ENCODE measurements at places on chromosomes 6 and 20.
A peak's percentile ranks its signal among the peaks of the same experiment; 100 is the strongest.

- no peak for DNase-seq
Observed at GRCh38 chr6:110075406-110075805, 97.3 kb downstream of the GPR6 start.

GRCh38 chr6:27617700-27618689 lies 145.1 kb upstream of the ZNF184 start:
- no peak for DNase-seq

DNA sequence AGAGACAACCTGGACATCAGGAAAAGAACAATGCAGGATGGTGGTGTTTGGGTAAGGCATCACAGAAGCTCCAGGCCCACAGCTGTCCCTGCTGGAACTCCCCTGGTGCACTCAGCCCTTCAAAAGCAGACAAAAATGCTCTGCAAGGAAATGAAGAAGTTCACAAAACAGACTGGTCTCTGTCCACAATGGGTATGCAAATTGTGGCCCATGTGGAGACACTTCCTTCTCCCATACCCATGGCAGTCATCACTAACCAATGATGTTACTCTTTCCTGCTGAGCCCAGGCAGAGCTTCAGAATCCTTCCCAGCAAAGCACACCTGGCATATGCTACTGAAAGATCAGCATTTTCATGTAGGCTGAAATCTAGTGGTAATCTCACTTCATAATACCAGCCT lies 42.6 kb upstream of the PXDC1 start:
- no peak for DNase-seq

- no peak for DNase-seq
Observed at GRCh38 chr6:148791372-148791771, 44.5 kb downstream of the UST start.

DNA sequence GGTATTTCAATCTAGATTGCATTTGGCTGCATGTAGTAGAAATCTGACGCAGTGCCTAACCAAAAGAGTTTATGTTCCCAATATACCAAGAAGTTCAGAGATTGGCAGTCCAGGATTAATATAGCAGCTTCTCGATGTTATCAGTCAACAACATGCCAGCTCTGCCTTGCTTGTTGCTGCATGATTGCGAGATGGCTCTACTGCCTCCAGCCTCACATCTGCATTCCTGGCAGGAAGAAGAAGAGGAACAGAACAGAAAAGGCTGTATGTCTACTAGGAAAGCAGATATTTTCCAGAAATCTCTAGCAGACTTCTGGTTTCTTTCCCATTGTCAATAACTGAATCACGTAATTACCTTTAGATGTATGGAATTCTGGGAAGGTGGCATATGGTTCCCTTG lies 60.8 kb downstream of the SLC35D3 start:
- DNase-seq: no peak

- DNase-seq: no peak
Observed at GRCh38 chr6:135212020-135212806, 31.1 kb downstream of the MYB start.

- DNase-seq: no peak
Observed at GRCh38 chr20:51540580-51540979, 1.9 kb downstream of the NFATC2 start.

DNA sequence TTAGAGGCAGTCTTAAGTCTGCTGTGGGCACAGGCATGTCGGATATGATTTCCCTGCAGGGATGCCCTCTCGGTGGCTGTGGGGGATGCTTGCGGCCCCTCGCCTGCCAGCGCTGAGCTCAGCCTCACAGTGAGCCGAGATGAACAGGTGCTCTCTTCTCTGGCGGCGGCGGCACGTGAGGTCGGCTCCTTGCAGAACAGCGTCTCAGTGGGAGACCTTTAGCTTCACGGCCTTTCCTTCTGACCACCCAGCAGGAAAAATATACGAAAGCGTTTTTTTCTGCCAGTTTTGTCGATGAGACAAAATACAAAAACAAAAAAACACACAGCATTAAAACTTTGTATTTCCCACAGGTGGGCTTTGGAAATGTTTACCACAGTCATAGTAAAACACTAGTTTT lies 23.6 kb downstream of the FOXA2 start:
- no peak for DNase-seq

DNA sequence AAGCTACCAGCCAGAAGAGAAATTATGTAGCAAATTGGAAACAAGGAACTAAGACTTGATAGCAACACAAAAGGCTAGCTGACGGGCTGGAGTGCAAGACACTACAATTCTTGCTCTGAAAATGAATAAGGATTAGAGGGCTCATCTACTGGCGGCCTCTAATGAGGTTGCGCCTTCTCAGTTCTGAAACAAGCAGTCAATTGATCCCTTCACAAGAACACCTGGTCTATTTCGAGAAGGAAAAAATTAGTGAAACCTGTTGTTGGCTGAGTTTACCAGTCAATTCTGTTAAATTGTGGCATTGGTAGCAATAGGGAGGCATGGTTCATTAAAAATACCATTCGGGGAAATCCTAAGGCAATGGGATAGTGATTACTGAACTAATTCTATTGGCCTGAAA lies 74.8 kb upstream of the JARID2 start:
- DNase-seq: no peak

DNA sequence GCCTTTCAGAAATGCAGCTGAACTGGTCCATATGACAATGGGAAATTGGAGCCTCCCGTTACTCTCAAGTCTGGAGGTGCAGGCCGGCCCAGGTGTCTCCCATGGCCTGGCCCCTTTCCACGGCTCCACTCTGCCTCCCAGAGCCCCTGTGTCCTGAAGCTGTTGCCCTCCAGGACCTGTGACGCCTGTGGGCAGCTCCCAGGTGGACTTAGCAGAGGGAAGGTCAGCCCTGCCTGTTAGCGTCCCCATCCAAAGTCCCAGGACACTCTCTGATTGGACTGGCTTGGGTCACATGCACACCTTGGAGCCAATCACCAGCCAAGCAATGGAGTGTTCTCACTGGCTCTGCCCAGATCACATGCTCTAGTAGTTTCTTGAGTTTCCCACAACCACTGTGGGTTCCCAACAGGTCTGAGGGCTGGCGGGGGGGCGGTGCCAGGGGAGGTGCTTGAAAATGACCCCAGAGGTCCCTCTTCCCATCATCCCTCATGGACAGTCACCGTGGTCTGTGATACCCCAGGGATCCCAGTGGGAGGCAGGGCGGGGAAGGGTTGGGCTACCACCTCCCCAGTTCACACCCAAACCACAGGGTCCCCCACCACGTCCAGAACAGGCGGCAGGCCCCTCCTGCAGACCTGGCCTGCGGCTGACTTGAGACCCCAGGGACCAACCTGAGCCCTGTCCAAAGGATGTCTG lies 135.6 kb downstream of the TAF4 start:
- no peak for DNase-seq

DNA sequence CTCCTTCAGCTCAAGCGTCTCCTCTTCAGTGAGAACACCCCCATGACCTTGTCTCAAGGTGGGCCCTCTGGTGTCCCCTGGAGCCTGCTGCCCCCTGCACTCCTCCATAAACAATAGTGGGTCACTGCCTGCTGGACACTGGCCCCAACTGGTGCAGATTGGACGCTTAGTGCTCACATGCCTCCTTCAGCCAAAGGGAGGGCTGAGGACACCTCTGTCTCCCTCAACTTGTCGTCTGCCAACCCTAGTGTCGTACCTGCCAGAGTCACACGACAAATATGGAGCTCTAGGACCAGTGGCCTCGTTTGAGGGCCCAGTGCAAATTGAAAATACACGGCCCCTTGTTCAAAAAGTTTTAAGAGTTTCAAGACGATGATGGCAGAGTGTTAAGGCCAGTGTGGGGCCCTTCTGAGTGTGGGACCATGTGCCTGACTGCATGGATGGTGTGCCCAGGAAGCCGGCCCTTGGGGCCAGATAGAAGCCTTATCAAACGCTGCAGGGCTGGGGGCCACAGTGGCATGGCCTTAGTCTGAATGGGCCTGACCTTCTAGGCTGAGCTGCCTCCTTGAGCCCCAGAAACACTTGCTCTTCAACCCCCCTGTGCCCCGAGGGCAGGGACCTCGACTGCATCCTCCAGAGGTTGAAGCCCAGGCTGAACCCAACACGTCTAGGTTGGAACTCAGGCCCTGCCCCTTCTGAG lies 20.1 kb downstream of the APCDD1L start:
- no peak for DNase-seq

- DNase-seq: no peak
Observed at GRCh38 chr6:169513478-169514193, 188.2 kb downstream of the WDR27 start.

DNA sequence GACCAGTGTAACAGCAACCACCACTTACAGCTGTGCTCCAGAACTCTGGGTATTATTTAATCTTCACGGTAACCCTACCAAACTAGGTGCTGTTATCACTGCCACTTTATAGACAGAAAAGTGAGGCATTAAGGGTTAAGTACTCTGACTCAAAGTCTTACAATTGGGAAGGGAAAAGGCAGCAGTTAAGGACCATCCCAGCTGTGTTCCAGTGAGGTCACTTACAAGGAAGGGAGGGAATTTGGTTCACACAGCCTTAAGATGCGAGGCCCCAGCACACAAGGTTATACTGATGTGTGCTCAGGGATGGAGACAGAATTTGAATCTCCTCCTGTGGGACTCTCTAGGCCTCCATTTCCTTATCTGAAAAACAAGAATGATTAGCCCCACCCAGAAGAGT lies 46.7 kb downstream of the TRERF1 start:
- DNase-seq: no peak

GRCh38 chr20:51322164-51322707 lies 220.3 kb downstream of the NFATC2 start:
- DNase-seq: no peak

DNA sequence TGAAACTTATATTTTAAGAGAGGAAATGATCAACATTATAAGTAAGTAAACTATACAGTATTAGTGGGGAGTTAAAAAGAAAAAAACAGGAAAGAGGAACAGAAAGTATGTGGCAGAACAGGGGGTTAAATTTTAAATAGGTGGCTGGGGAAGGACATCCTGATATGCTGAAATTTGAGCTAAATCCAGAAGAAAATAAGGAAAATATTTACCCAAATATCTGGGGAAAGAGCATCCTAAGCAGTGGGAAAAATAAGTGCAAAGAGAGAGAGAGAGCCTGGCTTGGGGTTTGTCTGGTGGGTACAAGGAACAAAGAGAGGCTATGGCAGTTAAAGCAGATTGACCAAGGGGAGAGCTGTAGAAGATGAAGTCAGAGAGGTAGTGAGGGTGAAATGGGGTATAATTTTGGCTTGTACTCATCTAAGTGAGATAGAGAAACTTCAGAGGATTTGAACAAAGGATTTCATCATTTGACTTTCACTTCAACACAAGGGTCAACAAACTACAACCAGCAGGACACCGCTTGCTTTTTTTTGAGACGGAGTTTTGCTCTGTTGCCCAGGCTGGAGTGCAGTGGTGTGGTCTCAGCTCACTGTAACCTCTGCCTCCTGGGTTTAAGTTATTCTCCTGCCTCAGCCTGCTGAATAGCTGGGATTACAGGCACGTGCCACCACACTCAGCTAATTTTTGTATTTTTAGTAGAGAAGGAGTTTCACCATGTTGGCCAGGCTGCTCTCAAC lies 328.4 kb upstream of the CNR1 start:
- no peak for DNase-seq

DNA sequence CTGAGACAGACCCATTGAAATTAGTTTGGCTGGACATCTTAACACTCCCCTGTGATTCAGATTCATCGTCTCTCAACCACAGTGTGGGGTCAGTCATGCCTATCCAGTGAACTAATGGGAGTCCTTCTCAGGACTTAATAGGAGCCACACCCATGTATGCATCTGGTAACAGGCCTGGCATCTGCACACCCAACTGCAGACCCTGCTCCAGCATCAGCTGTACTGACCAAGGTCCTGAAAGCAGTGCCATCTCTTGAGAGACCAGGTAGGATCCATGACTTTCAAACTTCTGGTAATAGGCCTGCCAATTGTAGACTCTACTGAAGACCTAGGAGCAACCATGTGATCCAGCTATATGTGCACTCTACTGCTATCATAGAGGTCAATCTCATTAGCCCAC lies 363.6 kb upstream of the POU3F2 start:
- no peak for DNase-seq

DNA sequence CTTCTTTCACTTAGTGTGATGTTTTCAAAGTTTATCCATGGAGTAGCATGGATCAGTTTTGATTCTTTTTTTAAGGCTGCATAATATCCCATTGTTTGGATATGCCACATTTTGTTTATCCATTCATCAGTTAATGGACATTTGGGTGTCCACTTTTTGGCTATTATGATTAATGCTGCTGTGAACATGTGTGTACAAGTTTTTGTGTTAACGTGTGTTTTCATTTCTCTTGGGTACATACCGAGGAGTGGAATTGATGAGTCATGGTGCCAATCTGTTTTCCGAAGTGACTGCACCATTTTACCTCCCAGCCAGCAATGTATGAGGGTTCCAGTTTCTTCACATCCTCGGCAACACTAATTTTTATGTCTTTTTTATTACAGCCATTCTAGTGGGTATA lies 78.4 kb upstream of the CCDC28A start:
- no peak for DNase-seq

DNA sequence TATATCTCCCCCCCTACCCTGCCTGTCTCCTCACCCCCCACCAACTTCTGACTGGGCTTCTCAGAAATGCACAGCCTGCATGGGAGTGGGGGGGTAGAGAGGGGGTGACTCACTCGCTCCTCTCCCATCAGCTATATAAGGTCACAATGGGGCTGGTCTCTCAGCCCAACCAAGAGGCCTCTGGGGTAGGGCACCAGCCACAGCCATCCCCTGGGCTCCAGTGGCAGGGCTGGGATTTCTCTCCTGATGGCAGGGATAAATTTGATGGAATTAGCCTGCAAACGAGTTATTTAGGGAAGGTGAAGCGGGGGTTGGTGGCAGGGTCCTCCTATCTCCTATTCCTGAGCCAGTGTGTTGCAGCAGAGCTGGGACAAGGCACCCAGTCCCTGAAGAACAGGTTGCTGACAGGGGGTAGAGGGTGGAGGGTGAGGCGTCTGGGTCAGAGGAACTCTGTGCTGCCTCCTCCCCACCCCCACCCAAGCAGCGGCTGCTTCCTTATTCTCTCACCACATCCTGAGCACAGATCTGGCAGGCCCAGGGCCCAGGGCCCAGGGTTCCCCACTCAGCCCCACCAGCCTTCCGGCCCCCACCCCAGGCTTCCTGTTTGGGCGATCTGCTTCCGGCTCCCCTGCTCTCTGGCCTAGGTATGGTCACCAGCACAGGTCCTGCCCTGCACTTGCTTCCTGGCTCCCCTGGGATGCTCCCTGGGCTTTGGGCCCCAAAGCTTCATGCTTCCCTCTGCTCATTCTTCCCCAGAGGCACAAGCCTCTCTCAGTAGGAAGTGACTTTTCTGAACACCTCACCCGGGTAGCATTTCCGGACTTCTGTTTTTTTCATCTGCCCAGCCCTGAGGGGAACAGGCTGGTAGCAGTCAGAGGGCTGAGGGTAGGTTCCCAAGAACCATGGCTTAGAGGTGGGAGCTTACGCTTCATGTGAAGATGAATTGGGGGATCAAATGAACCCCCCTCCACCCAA lies 4.0 kb downstream of the PPP1R18 start:
- DNase-seq: peak; percentile 73

Data from brain pericyte (primary cell).